Esophagus squamous epithelium (tissue), 5 donors: ENCODE measurements at places on chromosomes 12 and 14.

DNA sequence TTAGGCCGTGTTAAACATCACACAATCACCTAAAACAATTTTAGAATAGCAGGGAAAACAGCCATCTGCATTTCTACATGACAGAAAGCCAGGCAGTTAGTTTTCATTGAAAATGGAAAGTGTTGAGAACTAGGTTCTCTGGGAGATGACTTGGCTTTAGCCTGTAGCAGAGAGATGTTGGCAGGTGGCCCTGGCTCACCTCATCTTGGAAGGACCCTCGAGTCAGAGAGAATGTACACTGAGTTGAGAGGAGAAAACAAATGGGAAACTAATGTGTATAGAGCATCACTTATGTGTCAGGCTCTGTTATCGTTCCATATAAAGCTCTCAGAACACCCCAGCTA lies 51.9 kb downstream of the SUSD6 start:
- DNase-seq: no peak

GRCh38 chr12:10365696-10366405 lies 24.0 kb downstream of the KLRK1 start:
- no peak for DNase-seq

DNA sequence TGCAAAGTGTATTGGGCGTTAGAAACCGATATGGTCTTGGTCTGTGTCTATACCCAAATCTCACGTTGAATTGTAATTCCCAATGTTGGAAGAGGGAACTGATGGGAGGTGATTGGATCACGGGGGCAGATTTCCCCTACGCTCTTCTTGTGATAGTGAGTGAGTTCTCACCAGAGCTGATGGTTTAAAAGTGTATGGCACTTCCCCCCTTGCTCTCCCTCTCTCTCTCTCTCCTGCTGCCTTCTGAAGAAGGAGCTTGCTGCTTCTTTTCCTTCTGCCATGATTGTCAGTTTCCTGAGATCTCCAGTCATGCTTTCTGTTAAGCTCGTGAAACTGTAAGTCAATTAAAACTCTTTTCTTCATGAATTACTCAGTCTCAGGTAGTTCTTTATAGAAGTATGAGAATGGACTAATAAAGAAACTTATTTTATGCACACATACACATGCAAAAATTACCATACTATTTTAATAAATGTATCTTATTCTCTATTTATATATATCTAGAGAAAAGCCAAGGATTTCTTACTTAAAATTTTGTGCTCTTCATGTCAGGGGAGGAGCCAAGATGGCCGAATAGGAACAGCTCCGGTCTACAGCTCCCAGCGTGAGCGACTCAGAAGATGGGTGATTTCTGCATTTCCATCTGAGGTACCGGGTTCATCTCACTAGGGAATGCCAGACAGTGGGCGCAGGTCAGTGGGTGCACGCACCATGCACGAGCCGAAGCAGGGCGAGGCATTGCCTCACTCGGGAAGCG lies 1891.0 kb upstream of the FLRT2 start:
- DNase-seq: no peak

- no peak for DNase-seq
Measured at GRCh38 chr14:78127961-78128360, 42.2 kb upstream of the NRXN3 start.

GRCh38 chr12:32756476-32757066 lies 874 bp upstream of the YARS2 start:
- no peak for DNase-seq
